Suprapubic skin (tissue), 4 donors: ENCODE measurements at places on chromosomes 11 and 22.

GRCh38 chr11:1487851-1488574, 1.4 kb upstream of the MOB2 start:
- no peak for DNase-seq

GRCh38 chr11:65516135-65516968, 8.5 kb upstream of the SCYL1 start:
- peak; percentile 31 for DNase-seq

DNA sequence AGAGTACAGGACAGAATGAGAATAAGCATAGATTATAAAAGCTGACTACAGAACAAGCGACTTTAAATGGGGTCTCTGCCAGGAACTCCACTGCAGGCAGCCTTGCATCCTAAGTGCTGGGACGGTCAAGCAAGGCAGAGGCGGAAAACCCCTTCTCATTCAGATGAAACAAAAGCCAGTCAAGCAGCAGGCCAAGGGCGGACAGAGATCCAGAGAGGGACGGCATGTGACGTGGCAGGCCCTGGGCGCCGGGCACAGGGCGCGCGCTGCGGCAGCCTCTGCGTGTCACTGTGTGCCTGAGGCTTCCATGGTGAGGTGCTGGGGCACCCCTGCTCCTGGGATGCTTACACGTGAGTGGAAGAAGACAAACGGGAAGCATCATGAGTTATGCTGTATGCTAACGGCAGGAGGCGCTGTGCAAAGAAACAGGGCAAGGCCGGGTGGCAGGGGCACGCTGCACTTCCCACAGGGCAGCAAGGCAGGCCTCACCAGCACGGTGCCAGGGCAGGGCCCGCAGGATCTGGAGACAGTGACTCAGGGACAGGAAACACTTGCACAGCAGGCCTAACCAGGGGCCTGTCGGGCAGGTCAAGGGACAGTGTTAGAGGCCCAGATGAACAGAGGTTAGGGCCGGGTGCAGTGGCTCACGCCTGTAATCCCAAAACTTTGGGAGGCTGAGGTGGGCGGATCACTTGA, 6.2 kb downstream of the TOLLIP start:
- peak; percentile 80 for DNase-seq

GRCh38 chr11:126528075-126528474, 172.6 kb downstream of the ST3GAL4 start:
- no peak for DNase-seq

DNA sequence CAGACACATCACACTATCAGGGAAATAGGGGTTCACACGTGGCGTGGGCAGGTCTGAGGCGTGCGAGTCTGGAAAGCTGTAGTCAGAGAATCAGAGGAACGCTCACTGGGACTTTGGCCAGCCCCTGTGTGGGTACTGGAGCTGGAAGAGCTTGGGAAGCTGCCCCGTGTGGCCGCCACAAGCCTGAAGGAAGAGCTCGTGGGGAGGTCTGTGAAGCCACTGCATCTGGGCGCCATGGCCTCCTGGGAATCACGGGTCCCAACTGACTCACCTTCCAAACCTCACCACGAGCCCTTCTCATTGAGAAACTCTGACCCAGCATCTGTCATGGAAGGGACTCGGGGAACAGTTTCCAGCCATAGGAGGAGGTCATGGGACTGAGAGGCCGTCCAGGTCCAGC, 5.9 kb upstream of the MRGPRF start:
- DNase-seq: no peak

GRCh38 chr11:70668204-70669202, 270.2 kb downstream of the CTTN start:
- no peak for DNase-seq

DNA sequence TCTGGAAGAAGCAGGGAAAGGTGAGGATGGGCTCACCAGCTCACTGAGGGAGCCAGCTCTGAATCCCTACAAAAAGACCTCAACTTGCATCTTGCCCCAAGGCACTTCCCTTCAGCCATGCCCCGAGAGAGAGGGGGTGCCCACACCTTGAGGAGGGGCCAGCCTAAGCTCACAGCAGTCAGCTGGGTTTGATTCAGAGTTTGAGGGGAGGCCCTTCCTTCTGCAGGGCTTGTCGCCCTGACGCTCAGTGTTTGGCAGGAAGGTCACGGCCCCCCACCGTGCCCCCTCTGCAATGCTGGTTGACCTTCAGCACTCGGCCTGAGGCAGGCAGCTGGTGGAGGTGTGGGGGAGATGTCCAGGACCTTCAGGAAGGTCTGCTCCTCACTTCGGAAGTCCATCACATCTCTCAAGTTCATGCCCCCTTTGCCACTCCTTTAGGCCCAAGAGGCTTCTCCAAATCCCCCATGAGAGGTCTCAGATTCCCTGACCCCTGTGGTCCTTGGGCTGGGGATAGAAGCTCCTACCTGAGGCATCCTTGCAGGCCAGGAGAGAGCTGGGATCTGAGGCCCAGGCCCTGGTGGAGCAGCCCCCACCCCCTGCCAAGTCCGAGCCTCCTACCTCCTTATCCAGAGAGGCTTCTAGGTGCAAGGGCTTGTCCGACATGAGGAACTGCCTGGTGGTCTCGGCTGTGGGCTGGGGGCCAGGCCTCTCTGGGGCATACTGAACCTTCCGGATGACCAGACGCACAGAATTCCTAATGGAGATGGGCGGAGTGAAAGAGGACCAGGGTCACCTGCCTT, 37.6 kb downstream of the TPBGL start:
- DNase-seq: no peak

DNA sequence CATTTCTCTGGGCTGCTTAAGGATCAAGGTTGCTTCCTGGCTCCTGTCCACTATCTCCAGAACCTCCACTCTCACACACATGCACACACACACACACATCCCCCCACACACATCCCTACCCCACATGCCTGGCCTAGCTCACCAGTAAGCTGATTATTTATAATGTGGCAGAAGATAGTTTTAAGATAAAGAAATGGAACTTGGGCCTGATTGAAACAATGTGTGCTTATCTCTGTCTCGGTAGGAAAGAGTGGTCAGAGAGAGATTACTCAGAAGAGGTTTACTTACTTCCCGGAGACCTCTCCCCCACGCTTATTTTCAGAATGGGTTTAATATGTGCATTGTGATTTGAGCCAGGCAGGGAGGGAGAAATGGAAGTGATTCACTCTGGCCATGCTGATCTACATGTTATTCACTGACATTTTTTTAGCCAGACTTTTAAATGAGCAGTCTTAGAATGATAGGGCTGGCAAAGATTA, 422.4 kb downstream of the TENM4 start:
- DNase-seq: no peak

- no peak for DNase-seq
Measured at GRCh38 chr11:10605941-10606381, 37.5 kb upstream of the LYVE1 start.

DNA sequence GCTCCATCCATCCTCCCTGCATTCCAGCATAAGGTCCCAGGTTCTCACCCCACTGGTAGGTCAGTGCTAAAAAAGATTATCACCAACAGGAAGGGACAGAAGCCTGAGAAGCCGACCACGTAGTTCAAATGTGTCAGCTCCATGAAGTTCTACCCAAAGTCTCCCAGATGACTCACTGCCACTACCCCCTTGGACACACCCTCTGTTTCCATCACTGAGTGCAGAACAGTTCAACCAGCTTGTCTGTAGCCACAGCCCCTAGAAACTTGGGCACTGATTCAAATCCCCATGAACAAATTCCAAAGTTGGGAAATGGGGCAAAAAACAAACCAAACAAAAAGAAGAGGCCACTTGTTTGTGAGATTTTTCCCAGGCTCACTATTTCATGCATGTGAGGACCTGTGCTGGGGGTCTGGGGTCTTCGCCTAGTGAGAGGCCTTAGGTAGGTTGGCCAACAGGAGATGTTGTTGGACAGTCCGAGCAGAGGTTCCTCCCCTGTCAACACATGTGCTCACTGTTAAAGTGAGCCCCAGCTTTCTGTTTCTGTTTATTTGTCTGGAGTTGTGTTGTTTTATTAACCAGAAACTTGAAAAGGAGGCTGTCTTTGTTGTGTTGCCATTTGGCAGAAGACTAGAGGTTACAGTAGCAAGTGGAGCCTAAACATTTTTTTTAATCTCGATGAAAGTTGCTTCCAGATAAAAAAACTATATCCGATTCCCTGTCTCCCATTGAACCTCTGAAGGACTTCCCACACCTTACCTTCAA, 24.2 kb upstream of the FLI1 start:
- DNase-seq: no peak

DNA sequence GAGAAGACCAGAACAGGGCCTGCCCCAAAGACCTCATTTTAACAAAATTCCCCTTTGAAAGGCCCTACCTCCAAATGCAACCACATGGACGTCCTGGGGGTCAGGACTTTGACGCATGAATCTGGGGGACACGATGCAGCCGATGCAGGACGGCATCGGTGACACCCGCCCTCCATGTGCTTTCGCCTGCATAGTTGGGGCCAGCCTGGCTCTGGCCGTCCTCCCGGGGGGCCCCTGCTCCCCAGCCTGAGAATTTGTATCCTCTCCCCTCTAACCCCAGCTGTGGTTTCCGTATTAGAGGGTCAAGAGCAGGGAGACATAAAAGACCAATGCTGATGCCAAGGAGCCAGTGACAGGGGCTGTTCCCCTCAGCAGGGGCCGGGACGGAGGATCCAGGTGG, 18.4 kb upstream of the BRSK2 start:
- no peak for DNase-seq

GRCh38 chr22:46748908-46749675, 11.0 kb upstream of the CERK start:
- DNase-seq: no peak
